ENCODE measurements at places on chromosomes 5 and 9.

DNA sequence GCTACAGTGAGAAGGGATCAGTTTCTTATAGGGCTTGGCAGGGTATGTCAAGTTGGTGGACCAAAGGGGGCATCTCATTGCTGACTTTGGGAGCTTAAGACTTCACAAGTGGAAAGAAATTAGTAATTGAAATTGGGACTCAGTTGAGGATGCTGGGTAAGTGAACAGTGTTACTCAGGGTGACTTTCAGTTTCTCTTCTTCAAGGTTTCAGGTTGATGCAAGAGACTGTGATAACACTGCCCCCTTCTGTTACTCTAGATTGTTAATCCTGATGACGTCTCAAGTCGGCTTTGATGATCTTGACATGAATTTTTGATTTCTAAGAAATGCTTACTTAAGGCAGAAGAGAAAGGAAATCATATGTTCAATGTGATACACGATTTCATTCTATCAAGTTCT is 21.3 kb downstream of the KCTD16 start:
- peak; percentile 6 for DNase-seq

DNA sequence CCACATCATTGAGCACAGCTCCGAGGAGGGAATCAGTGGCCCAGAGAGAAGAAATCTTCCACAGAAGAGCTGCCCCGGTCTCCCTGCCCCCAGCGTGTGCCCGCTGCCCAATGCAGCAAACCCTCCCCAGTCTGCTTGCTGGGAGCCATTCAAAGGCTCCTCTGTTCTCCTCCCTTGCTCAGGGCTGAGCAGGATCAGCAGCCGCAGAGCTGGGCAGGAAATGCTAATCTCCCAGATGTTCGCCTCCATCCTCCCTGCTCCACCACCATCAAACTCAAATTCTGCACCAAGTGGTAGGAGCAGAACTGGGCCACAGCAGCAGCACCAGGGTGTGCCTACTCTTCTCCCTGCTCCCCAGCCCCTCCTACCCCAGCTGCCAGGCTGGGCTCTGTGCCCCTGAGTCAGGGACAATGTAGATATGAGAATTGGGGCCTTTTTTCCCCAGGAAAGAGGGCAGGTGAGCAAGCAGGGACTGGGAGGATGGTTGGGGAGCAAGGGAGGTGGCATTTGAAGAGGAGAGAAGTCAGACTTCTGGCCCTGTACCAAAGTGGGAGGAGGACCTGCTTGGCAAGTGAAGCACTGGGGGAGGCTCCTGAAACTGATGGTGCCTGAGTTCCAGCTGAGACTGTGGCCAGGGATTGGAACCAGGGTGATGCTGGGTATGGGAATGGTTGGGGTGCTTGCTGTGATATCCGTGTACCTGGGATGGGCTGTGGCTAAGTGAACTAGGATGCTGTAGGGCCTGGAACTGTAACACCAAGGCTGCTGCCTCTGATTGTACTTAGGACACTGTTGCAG is 1.9 kb upstream of the PCDH1 start:
- DNase-seq: no peak

DNA sequence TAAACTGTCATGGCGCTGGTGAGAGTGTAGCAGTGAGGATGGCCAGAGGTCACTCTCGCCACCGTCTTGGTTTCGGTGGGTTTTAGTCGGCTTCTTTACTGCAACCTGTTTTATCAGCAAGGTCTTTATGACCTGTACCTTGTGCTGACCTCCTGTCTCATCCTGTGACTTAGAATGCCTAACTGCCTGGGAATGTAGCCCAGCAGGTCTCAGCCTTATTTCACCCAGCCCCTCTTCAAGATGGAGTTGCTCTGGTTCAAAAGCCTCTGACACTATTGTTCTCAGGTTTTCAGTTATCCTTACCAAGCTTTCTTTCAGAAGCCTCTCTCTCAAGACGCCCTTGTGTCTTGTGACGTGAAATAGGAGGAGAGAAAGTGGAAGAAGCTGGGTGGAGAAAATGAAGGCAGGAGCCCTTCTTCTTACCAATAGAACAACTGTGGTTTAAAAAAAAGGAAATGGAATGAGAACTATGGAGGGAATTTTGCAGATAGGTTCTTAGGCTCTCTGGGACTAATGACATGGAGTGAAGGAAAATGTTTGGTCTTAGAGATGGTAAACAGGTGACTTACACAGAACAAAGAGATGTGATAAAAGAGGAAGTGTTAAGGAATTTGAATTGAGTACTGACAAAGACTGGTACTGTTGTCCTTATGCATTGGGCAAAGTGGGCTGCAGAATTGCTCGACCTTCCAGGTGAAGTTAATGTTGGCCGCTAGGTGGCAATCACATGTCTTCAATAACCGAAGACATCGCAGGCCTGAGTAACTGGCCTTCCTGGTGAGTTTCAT is 133.3 kb upstream of the RAI14 start:
- peak; percentile 67 for DNase-seq

GRCh38 chr9:19385786-19386501 is 5.9 kb upstream of the RPS6 start:
- DNase-seq: no peak

DNA sequence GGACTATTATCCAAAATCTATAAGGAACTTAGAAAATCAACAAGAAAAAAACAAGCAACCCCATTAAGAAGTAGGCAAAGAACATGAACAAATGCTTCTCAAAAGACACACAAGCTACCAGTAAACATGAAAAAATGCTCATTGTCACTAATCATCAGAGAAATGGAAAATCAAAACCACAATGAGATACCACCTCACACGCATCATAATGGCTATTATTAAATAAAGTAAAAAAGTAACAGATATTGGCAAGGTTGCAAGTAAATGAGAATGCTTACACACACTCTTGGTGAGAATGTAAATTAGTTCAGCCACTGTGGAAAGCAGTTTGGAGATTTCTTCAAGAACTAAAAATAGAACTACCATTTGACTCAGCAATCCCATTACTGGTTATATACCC is 167.0 kb upstream of the DMRTA1 start:
- DNase-seq: no peak

DNA sequence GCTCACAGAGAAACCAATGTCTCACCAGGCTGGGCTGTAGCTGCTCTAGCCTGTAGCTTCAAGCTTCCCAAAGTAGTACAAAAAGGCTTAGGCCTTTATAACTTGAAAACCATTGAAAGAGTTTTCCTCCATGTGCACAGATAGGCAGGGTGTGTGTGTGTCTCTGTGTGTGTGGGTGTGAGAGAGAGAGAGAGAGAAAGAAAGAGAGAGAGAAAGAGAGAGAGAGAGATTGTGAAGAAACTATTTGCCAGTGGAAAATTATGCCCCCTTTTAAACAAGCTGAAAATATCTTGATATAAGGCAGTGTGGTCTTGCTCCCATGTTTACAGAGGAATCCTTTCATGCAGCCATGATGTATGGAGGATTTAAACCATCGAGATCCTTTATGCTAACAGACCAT is 17.9 kb upstream of the GDNF start:
- no peak for DNase-seq

- no peak for DNase-seq
Measured at GRCh38 chr9:96460882-96461281, 10.9 kb downstream of the HABP4 start.

DNA sequence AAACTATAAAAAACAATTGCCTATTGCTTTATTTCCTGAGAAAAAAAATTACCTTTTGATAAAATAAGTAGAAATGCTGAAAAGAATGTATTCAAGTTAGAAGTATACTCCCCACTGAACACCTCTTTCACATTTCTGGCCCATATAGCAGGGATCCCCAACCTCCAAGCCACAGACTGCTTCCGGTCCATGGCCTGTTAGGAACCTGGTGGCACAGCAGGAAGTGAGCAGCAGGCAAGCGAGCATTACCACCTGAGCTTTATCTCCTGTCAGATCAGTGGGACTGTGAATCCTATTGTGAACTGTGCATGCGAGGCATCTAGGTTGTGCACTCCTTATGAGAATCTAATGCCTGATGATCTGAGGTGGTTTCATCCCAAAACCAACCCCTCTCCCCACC is 563.9 kb downstream of the RAB3C start:
- no peak for DNase-seq

DNA sequence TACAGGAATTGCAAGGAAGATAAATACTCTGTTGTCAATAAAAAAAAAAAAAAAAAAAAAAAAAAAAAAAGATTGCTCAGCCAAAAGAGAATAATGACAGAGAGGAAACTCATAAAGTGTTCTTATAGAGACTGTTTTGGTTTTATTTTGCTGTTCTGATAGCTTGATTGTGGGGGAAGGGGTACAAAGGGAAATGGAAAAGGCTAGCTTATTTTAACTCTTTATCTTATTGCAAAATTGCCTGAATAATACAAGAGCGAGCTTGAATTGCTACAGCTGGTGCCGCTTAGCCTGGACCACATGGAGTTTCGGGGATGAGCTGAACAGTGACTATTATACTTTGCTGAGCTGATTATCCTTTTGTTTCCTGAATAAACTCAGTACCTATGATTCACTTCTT is 31.0 kb upstream of the SHISAL2B start:
- DNase-seq: no peak

- no peak for DNase-seq
Measured at GRCh38 chr5:174504266-174504726, 220.1 kb upstream of the MSX2 start.

- DNase-seq: no peak
Measured at GRCh38 chr9:93819905-93820304, 135.2 kb downstream of the BARX1 start.

DNA sequence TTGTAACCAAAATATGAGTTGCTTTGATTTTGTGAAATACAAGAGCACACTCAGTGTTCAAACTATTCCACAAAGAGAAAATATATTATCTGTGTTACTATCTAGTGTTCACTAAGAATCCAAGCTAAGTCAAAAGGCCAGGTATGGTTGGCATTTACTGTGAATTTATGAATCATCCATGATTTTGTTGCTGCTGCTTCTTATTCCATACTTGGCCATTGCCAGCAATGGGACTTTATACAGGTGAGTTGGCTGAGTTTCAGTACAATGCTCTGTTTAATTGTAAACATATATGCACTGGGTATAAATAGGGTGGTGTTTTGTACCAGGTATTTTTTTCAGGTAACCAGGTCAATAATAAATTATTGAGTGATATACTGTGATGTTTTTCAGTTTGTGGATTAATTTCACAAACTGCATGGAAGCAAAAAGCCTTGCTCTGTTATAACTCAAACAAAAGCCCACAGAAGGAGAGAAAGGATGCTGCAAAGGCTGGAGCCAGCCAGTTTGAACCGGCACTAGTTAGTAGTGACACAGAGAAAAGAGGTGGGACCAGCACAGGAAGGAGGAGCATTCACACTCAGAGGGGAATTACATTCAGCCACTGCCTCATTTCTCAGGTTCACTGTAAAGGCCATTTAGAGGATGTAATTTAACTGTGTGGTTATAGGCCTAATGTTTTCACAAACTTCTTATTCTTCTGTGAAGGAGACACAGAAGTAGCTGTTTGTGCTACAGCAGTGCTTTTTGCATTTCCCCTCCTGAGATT is 381.8 kb downstream of the ADGRV1 start:
- peak; percentile 37 for DNase-seq

- DNase-seq: no peak
Measured at GRCh38 chr5:30267026-30267425, 926.5 kb upstream of the CDH6 start.

DNA sequence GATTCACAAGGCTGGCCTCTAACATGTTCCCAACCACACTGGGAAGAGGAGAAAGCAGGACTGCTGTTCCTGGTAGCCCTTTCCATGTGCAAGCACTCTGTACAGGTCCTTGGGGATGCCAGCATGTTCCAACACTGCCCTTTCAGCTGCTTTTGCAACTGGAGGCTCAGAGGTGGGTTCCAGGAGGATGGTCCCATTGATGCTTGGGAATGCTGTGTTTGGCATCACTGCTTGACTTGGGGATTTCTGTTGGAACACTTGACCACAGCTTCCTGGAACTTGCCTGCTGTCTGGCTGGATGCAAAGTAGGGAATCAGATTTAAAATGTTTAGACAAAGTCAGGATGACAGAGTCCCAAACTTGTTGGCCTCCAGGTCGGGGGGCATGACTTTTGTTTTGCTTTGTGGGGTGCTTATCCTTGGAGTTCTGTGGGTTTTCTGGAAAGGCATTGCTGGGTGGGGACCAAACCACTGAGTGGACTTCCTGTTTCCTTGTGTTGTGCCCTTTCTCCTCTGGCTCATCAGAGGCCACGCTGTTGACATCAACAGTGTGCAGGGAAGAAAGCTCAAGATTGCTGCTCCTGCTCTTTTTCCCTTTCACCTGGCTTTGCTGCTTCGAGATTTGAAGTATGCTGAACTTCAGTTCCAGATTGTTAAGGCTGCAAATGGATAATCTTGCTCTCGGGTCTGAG is 148.5 kb upstream of the RPS23 start:
- DNase-seq: no peak

GRCh38 chr5:140977003-140977402 is 10.7 kb downstream of the PCDHAC2 start:
- DNase-seq: no peak

DNA sequence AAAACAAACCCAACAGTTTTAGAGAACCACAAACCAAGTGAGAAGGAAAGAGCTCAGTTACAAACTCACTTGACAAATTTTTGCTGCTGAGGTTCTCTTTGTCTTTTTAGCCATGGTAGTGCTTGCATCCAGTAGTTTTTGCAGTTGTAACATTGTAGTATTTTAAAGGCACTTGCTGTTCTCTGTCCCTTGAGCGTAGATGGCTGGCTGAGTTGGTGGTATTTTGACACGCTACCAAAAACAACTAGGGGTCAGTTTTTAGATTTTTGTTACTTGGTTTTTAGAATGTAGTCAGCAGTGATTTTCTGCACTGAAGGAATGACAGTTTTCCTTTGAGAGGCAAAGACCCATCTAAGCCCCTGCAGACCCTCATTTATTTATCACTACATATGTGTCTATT is 58.0 kb downstream of the TLE4 start:
- DNase-seq: no peak

- DNase-seq: peak; percentile 44
Measured at GRCh38 chr9:95852059-95853032, 23.1 kb upstream of the ERCC6L2 start.

DNA sequence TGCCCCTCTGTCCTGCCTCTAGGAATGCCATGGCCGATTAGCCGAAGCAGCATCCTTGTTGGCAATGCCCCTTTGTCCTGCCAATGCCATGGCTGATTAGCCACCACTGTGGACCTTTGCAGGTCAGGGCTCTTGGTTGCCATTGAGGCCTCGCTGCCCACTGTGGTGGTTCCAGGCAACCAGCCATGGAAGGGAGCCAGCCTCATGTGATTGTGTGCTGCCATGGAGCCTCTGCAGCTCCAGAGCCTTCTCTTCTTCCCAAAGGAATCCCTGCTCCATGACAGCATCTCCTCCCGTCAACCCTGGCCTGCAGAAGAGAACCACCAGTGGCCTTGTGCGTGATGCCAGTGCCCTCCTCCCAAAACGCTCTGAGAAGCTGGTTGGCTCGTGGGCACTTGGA is 187.0 kb downstream of the CACNA1B start:
- DNase-seq: no peak

GRCh38 chr5:163908253-163908652 is 402.8 kb downstream of the MAT2B start:
- no peak for DNase-seq

DNA sequence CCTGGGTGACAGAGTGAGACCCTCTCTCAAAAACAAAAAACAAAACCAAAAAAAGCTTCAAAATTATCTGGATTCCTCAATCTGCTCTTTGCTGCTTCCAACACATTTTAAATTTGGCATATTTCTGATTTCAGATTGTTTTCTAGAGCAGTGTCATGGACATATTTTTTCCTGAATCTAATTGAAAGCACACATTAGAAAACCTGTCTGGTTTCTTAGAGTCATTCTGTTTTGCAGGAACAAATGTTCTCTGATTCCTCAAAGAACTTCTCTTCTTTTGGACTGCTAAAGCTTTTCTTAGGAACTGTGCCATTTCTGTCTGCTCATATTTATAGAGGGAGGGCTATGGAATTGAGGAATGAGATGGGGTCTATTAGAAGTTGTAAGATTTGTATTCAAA is 81.6 kb downstream of the RAI14 start:
- DNase-seq: no peak

GRCh38 chr9:93826209-93826608 is 128.9 kb downstream of the BARX1 start:
- DNase-seq: no peak
